Anterior cingulate cortex (tissue), 58 donors: ENCODE measurements at places on chromosomes 7 and 10.

DNA sequence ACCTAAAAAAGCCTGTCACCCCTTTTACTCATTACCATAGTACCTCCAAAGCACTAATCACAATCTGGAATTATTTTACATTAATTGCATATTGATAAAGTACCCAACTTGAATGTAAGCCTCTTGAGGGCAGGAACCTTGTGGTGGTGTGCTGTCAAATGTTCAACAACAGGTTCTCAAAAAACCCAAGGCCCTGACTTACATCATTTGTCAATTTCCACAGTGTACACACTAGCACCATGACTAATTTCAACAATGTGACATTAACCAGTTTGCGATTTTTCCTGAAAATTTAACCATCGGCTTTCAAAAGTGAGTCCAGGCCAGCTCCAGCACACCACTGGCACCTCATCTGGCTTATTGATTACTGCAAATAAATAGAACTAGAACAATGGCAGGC lies 87.5 kb downstream of the SVOPL start:
- DNase-seq, result no peak

GRCh38 chr10:8060010-8060703 lies 5.7 kb downstream of the GATA3 start:
- DNase-seq, result no peak

- no peak for DNase-seq
These were observed 20.8 kb upstream of the HYAL4 start for GRCh38 chr7:123823898-123824753.

DNA sequence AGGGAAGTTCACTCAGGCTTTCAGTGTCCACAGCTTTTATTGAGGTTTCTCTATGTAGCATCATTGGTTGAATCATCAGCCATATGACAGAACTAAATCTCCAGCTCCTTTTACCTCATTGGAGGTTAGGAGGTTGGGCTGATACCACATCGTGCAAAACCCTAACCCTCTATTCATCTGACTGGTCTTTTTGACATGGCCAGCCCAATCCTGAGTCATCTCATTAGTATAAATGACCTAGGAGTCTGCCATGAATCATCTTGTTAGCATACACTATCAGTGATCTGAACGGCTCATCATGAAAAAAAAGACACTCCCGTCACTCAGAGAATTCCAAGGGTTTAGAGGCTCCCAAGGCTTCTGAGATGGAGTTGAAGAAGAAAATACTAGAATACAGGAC lies 669.8 kb upstream of the POT1 start:
- DNase-seq, result no peak

DNA sequence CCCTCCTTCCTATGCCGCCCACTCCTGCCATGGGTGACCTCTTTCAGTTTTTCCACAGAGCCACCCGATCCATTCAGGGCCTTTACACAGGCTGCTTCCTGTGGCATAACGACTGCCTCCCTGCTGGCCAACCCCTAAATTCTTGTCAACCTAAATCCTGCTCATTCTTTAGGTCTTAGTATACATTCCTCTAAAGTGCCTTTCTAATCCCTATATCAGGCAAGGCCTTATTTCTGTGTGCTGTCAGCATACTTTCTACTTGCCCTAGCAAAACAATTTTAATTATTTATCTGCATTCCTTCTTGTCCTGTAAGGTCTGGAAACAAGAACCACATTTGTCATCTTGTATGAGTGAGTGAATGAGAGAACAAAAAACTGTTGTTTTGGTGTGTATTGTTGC lies 132.4 kb downstream of the DNAH11 start:
- DNase-seq, result no peak

DNA sequence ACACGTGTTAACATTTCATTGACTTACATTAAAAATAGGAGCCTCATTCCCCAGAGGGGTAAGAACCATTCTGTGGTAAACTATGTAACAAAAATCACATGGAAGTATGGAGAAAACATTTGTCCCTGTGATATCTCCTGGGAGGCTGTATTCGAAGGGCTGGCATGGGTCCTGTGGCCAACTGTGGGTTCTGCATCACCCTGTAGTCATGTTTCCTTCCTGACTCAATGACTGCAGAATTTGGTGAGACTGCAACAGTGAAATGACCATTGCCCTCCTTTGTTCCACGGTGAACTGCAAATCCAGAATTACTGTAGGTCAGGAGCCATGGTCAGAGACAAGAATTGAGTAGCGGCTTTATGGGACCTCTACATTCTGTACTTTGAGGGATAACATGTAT lies 3.6 kb upstream of the ZEB1 start:
- DNase-seq, result no peak

DNA sequence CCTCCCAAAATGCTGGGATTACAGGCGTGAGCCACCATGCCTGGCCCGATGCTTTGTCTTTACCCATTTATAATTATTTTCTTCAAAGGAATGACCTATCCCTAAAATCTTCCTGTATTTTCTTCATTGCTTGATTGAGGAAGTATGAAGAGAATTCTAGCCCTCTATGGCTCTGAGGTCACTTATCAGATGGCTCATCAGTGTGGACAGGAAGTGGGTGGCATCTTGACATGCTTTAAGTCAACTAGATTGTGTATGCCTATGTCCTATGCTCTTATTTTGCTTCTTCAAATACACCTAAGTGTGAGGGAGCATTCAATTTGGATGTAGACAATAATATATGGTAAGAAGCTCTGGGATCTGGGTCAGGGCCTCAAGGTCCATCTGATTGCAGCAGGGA lies 1020.5 kb downstream of the LRMDA start:
- no peak for DNase-seq

DNA sequence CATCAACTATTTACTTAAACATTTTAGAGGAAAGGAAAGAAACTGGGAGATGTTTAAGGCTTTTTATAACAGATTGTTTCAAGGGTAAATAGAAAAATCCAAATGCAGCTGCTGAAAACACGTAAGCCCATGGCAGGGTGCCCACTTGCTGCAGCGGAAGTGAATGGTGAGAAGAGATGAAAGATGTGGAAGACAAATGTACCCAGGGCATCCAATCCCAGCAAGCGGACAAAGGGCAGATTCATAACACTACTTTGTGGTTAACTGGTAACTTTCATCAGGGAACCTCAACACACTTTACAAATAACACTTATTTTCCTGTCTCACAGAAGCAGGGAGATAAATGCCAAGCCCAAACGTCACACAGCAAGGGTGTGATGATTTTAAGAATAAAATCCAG lies 358.4 kb downstream of the KCNMA1 start:
- no peak for DNase-seq

- no peak for DNase-seq
These were observed 97.1 kb downstream of the TFEC start for GRCh38 chr7:115933471-115933870.

- no peak for DNase-seq
These were observed 17.7 kb upstream of the WIPI2 start for GRCh38 chr7:5172196-5172775.

GRCh38 chr7:116164552-116165306 lies 45.6 kb upstream of the TES start:
- no peak for DNase-seq

GRCh38 chr10:52678611-52679010 lies 94.0 kb downstream of the MBL2 start:
- no peak for DNase-seq

- DNase-seq, result no peak
These were observed 343.0 kb downstream of the CRPPA start for GRCh38 chr7:16078076-16078952.

DNA sequence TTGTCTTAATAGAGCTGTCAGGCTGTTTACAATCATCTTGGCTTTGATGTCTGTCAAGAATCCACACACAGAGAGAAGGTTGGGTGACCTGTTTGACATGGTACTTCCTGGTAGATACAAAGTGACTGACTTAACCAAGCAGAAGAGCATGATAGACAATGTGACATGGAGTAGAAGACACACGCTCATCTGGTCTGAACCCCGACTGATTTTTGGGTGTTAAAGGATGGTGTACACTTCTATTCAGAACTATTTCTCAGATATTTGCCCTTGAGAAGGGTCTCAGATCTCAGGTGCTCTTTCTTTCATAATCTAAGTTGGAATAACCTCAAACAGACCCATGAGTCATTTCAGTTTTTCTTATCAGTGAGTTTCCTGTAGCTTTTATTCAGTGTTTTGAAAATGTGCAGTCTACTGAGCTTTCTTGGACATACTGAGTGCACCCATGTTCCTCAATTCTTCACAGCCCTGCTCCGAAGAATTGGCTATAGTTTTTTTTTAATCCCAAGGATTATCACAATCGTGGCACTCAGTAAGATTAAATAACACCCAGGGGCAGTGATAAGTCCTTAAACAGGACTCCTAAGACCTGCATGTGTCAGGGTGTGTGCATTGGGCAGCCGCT lies 46.4 kb upstream of the NXPH1 start:
- DNase-seq, result no peak

DNA sequence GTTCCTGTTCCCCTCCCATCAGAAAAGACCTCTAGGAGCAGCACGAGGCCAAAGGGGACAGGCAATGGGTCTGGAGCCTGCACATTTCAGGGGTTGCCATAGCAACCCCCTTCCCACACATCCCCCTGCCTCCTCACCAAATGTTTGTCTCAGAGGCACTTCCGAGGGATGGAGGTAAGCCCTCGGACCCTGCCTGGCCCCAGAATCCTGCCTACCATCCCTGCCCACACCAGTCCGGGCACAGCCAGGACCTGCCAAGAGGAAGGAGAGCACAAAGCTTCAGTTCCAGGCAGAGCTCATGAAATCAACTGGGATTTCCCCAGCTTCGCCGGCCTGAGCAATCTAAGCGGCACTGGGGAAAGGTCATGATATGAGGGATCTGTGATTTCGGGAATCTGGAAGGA lies 175.0 kb upstream of the PLXNA4 start:
- peak; percentile 15 for DNase-seq

DNA sequence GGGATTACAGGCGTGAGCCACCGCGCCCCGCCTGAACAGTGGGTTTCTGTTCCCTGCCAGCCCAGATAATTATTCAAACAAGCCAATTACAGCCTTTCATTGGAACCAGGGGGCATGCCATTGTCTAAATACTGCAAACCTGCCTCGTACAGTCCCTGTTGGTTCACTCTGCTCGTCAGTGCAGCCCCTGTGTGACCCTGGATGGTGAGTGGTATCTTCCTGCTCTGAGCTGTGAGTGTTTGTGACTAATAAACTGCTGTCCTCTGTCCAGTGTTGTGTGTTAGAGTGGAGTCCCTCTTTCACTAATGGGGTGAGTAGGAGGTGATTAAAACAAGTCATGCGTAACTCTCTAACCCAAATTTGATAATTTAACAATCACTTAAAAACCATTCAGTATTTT lies 176.5 kb upstream of the FAM3C start:
- DNase-seq, result no peak

DNA sequence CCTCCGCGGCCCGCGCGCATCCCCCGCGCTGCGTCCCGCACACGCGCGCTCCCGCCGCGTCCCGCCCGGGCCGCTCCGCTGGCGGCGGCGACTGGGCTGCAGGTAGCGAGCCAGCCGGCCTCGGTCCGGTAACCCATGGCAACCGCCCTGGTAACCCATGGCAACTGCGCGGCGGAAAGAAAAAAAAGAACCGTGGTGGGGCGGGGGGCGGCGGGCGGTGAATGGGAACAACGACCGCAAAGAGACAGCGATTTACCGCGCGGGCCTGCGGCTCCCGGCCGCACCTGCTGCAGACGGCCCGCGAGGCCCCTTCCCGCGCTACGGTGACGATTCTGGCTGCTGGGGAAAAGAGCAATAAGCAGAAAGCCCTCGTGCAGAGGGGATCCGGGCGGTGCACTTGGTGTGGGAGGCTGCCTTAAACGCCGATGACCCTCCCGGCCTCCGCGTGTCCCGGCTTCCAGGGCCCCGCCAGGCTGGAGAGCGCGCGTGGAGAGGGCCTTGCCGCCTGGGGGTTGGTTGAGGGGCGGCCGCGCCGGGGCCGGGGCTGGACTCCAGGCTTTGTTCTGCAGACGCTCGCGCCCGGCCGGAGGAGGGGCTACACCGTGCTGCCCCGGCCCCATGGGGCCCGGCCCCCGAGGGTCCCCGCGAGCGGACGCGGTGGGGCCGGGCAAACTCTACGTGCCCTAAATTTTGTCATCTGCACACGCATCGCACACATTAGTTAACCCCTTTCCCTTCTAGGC lies 84.7 kb downstream of the SNX10 start:
- DNase-seq, result peak; percentile 47

GRCh38 chr10:118545381-118545780 lies 50.1 kb downstream of the PRLHR start:
- DNase-seq, result no peak

GRCh38 chr10:85187047-85187446 lies 858.7 kb downstream of the CCSER2 start:
- no peak for DNase-seq

GRCh38 chr10:59093461-59093860 lies 83.0 kb upstream of the PHYHIPL start:
- no peak for DNase-seq

DNA sequence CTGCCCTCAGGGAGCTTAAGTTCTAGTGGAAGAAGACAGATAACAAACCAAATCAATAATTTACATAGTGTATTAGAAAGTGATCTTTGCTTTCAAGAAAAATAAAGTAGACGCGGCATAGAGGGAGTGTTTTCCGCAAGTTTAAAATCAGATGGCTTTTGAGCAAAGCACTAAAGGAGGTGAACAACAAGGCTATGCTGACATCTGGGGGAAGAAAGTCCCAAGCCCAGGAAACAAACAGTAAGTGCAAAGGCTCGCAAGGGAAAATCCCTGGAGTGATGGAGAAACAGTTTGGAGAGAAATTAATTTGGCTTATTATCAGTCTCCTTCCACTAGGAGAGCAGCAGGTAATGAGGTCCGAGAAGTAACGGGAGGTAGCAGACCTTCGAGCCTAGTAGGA lies 1.9 kb upstream of the CNNM2 start:
- no peak for DNase-seq

GRCh38 chr10:119370972-119371703 lies 163.8 kb downstream of the GRK5 start:
- DNase-seq, result no peak

GRCh38 chr10:28248092-28248491 lies 54.8 kb downstream of the MPP7 start:
- DNase-seq, result no peak

DNA sequence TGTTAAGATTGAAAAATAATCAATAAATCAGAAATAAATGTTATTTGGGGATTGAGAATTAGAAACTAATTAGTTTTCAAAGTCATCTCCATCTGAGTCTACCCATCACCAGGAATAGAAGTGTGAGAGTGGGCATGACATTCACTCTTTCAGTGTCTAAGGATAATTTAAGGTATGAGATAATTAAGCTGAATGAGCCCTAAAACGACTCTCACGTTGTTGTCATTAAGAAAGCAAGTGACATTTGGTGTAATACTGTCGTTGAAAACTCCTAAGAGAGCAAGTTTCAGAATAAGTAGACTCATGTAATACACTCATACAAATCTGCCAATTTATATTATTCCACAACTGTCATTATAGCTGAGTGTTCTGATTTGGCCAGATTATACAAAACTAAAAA lies 7.1 kb downstream of the AGMO start:
- DNase-seq, result no peak

DNA sequence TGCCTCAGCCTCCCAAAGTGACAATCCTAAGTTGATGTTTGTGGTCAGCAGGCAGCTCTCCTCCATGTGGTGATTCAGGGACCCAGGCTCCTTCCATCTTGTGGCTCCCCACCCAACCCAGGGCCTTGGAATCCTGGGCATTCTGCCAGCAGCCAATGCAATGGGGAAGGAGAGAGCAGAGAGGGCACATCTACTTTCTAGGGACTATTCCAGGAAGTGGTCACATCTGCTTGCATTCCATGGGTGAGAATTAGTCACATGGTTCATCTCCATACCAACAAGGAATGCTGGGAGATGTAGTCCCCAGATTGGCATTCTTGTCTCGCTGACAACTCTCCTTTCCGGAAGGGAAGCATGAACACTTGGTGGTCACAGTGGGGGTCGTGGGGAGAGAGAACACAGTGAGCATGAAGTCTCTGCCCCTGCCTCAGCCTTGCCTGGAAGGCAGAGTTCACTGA lies 9.9 kb upstream of the SRRM3 start:
- DNase-seq, result no peak
